Heart left ventricle (tissue), 16 donors: ENCODE measurements at places on chromosomes 3 and 15.

- no peak for DNase-seq
Measured at GRCh38 chr3:195748661-195749060, 27.9 kb downstream of the MUC20 start.

DNA sequence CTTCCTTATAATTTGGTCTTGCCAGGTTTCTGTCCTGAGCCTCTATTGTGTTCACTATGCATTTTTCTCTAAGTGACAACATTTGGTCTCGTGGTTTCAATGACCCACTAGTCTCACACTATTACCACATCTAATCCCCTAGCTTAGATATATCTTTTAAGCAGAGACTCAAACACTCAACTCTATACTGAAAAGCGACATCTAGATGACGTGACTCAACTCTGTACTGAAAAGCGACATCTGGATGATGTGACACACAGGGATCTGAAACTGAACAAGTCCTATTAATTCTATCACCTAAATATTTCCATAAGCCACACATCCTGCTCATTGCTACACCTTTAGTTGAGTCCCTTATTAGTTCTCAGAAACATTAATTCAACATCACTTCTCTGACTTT lies 141.7 kb upstream of the MBNL1 start:
- DNase-seq: no peak

- DNase-seq: no peak
Measured at GRCh38 chr15:43095243-43095642, 10.6 kb downstream of the UBR1 start.

DNA sequence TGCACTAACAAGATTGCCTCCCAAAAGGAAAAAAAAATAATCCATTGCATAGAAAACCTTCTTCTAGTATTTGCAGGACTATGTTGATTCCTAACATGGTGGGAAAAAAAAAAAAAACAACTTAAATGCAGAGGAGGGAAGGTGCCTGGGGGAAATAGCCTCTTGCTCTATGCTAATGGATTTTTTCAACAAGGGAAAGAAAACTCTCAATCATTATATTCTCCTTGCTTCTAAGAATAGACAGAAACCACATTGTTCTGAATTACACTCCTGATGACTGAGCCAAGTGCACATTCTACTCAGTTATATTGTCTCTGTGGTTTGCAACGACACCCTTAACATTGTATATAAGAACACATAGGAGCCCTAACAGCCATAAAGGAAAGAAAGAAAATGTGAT lies 760.2 kb downstream of the NAALADL2 start:
- DNase-seq: no peak

DNA sequence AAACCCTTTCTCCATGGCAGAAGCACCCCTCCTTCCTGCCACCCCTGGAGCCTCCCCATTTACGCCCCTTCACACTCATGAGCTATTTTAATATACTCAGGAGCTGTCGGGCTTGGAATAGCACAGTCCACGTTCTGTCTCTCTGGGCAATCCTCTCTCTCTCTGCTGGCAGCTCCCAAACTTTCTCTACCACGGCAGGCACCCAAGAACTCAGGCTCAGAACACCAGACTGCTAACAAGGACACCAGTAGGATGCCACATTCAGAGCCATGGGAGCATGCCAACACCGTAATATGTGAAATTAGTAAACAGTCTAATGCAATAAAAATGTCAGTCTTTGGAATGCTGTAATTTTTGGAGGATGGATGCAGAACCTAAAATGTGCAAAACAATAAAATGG lies 19.3 kb downstream of the TNFAIP8L3 start:
- DNase-seq: peak; percentile 58

GRCh38 chr3:632571-633170 lies 436.1 kb downstream of the CHL1 start:
- no peak for DNase-seq

DNA sequence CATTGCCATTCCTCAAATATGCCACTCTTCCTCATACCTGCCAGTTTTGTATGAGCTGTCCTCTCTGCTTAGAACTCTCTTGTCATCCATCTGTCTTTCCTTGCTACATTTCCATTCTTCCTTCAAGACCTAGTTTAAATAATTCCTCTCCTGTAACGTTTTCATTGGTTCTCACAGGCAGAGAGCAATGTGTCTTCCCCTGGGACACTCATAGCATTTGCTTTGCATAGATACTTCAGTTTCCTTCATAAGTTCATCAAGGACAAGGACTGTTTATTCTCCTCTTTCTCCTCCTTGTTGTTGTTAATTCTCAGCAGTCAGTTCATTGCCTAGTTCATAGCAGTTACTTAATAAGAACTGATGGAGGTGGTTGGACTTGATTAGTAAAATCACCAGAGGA lies 10.5 kb downstream of the NR2C2 start:
- no peak for DNase-seq

- no peak for DNase-seq
Measured at GRCh38 chr15:43789409-43789808, 2.7 kb upstream of the SERF2 start.

DNA sequence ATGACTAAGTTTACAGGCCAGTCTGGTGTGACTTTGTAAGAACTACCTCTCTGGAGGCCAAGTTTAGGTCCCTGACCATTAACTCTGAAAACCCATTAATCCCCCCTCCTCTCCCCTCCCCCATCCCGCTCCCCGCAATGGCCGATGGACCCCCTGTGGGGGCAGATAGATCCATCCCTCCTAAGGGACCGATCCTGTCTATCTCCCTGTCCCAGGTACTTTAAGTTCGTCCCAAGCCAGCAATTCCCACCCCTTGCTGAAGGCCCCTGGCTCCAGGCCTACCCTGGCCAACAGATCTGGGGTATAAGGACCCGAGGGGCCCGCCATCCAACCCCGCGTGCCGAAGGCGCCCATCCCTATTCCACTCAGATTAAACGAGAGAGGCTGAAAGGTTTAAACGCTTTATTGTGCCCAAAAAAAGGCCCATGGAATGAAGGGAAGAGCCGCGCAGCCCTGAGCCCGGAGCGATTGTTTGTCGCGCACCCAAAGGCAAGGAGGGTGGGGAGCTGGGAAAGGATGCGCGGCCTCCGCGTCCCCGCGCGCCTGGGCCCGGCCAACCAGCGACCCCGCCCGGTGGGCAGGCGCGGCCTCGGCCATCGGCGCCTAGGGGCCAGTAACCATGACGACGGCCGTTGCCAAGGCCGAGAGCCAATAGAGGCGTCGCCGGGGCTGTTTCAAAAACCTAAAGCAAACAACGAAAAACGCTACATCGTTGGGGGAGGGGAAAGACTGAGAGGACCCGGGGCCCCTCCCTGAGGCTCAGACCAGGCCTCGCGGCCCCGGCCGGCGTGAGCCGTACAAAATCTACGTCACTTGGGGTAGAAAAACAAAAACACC lies 35.9 kb downstream of the HMCES start:
- peak; percentile 92 for DNase-seq

- DNase-seq: no peak
Measured at GRCh38 chr3:10747341-10747740, 68.7 kb upstream of the SLC6A11 start.

GRCh38 chr3:148992027-148992634 lies 791 bp downstream of the GYG1 start:
- peak; percentile 63 for DNase-seq

DNA sequence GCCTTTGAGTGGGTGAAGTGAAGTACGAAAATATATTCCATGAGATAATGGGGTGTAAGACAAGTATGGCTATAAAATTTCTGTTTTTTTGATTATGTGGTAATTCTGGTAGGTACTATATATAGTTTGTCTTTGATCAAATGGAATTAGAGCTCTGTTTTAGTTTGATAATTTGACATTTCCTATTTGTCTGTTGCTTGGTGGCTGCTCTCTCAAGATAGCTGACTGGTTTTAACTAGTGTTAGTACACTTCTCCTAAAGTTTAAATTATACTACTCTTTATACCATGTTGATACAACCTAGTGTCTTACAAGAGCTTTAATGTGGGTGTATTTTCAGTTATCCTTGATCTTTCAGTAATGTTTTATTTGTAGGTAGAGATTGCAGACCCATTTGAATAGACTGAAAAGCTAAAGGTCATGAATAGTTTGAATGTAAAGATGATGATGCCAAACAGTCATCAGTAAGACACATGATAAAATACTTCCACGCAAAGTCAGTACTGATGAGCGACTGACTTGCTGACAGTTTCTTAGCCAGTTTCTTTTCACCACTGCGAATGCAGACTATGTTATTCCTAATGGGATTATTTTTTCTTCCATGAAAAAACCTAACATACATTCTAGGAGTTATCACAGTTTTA lies 15.2 kb downstream of the SACM1L start:
- no peak for DNase-seq

DNA sequence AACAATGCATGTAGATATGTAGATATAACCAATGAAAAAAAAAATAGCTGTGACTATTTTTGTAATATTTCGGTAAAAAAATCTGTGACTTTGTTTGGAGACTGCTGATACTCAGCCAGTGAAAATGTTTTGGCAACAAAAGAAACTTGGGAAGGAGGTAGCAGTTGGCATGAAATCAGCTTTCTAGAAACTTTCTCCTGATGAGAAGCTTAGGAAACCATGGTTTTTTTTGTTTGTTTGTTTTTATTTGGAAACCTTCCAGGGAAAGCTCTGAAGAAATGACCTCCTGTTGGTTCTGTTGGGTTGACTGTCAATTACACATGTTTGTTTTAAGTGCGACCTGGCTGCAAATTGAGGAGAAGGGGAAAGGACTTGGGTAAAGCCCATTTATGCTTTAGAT lies 445.9 kb downstream of the UNC13C start:
- no peak for DNase-seq

GRCh38 chr15:62071711-62072308 lies 5.0 kb downstream of the C2CD4A start:
- no peak for DNase-seq

DNA sequence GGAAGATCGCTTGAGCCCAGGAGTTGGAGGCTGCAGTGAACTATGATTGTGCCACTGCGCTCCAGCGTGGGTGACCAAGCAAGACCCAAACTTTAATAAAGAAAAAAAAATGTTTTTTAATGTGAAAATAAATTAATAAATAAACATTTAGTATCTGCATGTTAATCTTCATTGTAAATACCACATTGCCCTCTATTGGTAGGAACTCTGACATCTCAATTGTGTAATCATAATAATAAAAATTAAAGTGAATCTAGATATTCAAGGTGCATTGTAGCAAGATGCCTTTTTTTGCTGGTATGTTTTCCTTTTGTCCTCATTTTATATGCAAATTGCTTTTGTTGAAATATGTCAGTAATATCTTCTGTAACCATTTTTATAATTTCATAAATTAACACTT lies 95.0 kb upstream of the LIMD1 start:
- no peak for DNase-seq
